ENCODE measurements at places on chromosomes 12 and 14.

DNA sequence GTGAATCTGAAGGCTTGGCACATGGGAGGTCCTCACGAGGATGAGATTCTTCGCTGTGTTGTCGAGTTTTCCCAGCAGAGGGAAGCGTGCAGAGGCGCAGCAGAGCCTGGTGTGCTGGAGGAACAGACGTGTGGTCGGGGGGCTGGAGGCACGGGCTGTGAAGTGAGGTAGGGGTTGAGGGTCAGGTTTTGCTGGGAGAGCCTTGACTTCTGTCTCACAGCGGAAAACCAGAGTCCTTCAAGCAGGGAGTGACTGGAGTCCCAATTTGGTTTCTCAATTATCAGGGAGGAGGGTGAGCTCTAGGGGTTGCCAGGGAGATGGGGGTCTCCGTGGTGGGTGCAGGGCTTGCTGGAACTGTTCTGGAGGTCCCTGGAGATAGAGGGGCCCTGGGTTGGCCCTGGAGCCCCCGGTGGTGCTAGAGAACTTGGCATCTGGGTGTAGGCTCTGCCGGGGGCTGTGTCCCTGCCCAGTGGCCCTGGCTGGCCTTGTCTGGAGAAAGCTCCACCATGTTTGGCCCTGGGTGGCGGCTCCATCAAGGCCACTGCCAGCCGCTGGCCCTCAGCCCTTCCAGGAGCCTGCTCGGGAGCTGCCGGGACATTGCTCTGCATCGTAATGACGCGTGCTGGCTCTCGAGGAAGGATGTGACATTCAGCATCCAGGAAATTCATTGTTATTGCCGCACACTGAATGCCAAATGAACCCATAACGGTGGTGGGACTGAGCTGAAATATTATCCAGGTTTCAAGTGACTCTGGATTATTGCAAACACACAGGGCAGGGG, 215.7 kb downstream of the KIF26A start:
- no peak for DNase-seq

GRCh38 chr14:79018836-79019235, 848.7 kb downstream of the NRXN3 start:
- DNase-seq = no peak

DNA sequence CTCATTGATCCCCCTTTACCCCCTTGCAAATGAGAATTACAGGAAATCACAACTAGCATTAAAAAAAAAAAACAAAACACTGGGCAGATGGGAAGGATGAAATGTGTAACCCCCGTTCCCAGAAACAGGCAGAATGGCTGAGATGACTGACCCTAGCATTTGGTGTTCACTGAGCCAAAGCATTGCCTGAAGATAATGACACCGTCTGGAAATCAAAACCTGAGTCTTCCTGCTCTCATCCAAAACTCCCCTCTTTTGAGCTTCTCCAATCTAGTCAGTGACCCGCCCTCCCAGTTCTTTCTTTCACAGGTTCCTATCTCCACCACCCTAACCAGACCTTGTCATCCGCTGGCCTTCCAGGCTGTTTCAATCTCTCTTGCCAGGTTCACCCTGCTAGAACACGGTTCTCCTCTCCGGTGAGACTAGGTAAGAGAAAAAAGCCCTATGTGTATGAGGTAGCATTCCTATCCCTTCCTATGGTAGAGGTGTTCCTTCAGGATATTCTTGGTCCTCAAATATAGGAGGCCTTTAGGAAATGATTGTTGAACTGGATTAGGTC, 21.3 kb downstream of the SUSD6 start:
- DNase-seq = no peak

DNA sequence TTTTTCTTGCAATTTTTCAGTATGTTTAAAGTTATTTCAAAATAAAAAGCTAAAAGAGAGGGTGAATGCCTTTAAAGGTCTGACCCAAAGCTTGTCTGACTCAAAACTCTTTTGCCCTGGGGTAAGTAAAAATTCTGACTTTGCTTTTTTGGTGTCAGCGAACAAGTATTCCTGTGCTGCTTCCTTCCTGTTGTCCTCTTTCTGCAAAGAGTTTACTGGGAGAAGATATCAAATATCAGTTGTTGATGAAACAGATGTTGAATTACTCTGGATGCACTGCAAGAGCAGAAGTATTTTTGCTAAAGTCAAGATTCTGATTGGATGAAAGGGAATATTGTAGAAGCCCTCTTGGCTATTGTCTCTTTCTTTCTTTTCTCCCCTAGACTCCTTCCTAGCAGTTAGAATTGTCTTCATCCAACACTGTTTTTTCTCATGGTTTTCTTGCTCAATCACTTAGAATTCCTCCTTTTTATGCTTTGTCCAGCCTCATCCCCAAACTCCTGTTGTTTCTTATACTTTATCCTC, 62.0 kb downstream of the DACT1 start:
- no peak for DNase-seq

- no peak for DNase-seq
Observed at GRCh38 chr12:42565633-42566032, 23.9 kb downstream of the PRICKLE1 start.

DNA sequence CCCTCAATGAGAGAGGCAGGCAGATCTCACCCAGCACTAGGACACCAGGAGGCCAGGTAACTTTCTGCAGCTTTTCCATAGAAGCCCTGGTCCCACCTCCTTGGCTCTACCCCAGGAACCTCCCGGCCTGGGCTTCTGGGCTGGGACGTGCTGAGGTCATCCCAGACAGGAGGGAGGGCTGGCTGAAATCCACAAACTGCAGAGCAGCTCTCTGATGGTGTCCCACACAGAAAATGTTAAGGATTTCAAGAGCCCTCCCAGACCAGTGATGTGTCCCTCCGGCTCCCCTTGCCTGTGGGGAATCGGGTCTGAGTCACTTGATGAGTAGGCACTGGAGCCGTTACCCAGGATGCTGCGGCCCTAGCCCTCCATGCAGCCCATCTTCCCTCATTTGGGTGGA, 124.1 kb downstream of the ESRRB start:
- no peak for DNase-seq

Data from NCI-H146 (cell line).